Type B pancreatic cell (in vitro differentiated cells): ENCODE measurements at places on chromosomes 7 and 10. TPM values are rescaled to one million over a fixed set of nuclear protein-coding genes. Genes with fewer than 3 reads are reported as not detected.

DNA sequence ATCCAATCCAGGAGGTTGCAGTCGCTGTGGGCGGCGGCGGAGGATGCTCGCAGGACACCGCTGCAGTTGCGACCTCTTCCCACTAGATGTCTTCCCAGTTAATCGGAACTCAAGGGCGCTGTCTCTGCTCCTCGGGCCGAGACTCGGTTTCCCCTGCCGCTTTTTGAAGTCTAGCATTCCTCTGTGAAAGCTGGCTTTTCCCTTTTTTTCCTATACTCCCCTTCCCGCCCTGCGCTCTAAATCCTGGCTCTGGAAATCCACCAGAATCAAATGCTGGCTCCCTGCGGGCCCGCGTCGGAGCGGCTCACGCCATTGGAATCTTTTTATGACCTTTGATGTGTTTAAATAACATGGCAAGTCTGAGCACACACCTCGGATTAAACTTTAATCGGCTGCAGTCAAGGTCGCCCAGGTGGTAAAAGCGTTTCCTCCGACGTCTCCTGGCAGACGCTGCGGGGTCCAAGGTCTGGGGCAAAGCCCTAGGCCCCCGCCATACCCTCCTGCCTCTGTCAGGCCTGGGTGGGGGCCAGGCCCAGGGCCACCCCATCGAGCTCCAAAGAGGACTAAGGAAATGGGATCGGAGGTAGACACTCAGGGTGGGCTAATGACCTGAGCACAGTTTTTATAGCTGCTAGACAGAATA, 10.7 kb upstream of the HOXA13 start:
- no peaks in the 10 kb centered on the region for H3K36me3 ChIP-seq
- H3K27ac ChIP-seq = no peak overlapping the region
- H3K4me3 ChIP-seq = peak overlapping the region; percentile 78
- H3K4me1 ChIP-seq = peaks cover 10% of the 10 kb centered on the region
- DNase-seq = no peak
- H3K27me3 ChIP-seq = peaks cover 99% of the 10 kb centered on the region

- H3K27me3 ChIP-seq = peaks cover 47% of the 10 kb centered on the region
- no peak overlapping the region for H3K27ac ChIP-seq
- no peak overlapping the region for H3K4me3 ChIP-seq
- no peaks in the 10 kb centered on the region for H3K36me3 ChIP-seq
These were observed 57.4 kb downstream of the NEUROG3 start for GRCh38 chr10:69515699-69516259.

GRCh38 chr10:61066661-61067344, 122.8 kb upstream of the RHOBTB1 start:
- H3K27ac ChIP-seq = peak overlapping the region; percentile 0
- DNase-seq = no peak
- no peaks in the 10 kb centered on the region for H3K27me3 ChIP-seq
- no peaks in the 10 kb centered on the region for H3K36me3 ChIP-seq
- peaks cover 21% of the 10 kb centered on the region for H3K4me1 ChIP-seq

- DNase-seq = no peak
- H3K4me3 ChIP-seq = no peak overlapping the region
- H3K27me3 ChIP-seq = no peaks in the 10 kb centered on the region
- H3K36me3 ChIP-seq = peaks cover 73% of the 10 kb centered on the region
- H3K27ac ChIP-seq = no peak overlapping the region
These were observed 290.3 kb downstream of the TNS3 start for GRCh38 chr7:47291461-47292081.

- DNase-seq = no peak
- peaks cover 5% of the 10 kb centered on the region for H3K27me3 ChIP-seq
- no peak overlapping the region for H3K27ac ChIP-seq
- H3K4me1 ChIP-seq = peaks cover 5% of the 10 kb centered on the region
- no peak overlapping the region for H3K4me3 ChIP-seq
- H3K36me3 ChIP-seq = no peaks in the 10 kb centered on the region
These were observed 52.9 kb downstream of the CAMK2B start for GRCh38 chr7:44272456-44272855.

- peaks cover 3% of the 10 kb centered on the region for H3K27me3 ChIP-seq
- H3K4me3 ChIP-seq = no peak overlapping the region
- H3K4me1 ChIP-seq = no peaks in the 10 kb centered on the region
- no peak for DNase-seq
- H3K27ac ChIP-seq = no peak overlapping the region
- no peaks in the 10 kb centered on the region for H3K36me3 ChIP-seq
These were observed 45.9 kb downstream of the IL6 start for GRCh38 chr7:22772885-22773284.

- no peaks in the 10 kb centered on the region for H3K27me3 ChIP-seq
- no peak overlapping the region for H3K4me3 ChIP-seq
- no peaks in the 10 kb centered on the region for H3K36me3 ChIP-seq
- H3K4me1 ChIP-seq = peaks cover 7% of the 10 kb centered on the region
- peak; percentile 44 for DNase-seq
- no peak overlapping the region for H3K27ac ChIP-seq
These were observed 15.1 kb downstream of the ANTXRL start for GRCh38 chr10:46301721-46302479.

DNA sequence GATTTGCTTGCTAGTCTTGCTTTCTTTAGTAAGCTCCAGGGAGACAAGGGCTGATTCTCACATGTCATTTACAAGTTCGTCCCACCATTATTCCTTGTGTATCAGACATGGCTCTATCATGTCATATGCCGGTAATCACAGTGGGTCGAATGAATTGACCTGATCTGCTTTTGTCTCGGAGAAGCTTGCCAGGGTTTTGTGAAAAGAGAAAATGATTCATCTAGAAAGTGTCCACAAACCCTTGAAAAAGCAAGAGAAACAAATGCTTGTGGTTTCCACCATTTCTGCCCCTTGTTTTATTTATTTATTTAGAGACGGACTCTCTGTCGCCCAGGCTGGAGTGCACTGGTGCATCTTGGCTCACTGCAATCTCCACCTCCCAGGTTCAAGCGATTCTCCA, 278.5 kb downstream of the TCF7L2 start:
- DNase-seq = no peak
- no peak overlapping the region for H3K4me3 ChIP-seq
- H3K27ac ChIP-seq = no peak overlapping the region

GRCh38 chr7:73701357-73701995, 18.0 kb downstream of the STX1A start:
- H3K4me3 ChIP-seq = peak overlapping the region; percentile 28
- peaks cover 10% of the 10 kb centered on the region for H3K4me1 ChIP-seq
- H3K36me3 ChIP-seq = peaks cover 18% of the 10 kb centered on the region
- no peaks in the 10 kb centered on the region for H3K27me3 ChIP-seq

DNA sequence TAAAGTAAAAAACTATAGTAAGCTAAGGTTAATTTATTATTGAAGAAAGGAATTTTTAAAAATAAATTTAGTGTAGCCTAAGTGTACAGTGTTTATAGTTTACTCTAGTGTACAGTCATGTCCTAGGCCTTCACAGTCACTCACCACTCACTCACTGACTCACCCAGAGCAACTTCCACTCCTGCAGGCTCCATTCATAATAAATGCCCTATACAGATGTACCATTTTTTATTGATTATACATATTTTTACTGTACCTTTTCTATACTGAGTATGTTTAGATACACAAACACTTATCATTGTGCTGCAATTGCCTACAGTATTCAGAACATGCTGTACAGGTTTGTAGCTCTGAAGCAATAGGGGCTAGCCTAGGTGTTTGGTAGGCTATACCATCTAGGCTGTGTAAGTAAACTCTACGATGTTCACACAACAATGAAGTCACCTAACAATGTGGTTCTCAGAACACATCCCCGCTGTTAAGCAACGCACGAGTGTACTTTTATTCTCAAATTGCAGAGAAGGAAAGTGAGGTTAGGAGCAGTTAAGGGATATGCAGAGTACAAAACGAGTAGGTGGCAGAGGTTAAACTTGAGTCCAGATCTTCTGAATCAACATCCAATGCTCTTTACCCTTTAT, 38.9 kb upstream of the PLCE1 start:
- H3K4me1 ChIP-seq = peaks cover 5% of the 10 kb centered on the region
- no peaks in the 10 kb centered on the region for H3K27me3 ChIP-seq
- H3K36me3 ChIP-seq = no peaks in the 10 kb centered on the region
- H3K4me3 ChIP-seq = no peak overlapping the region

DNA sequence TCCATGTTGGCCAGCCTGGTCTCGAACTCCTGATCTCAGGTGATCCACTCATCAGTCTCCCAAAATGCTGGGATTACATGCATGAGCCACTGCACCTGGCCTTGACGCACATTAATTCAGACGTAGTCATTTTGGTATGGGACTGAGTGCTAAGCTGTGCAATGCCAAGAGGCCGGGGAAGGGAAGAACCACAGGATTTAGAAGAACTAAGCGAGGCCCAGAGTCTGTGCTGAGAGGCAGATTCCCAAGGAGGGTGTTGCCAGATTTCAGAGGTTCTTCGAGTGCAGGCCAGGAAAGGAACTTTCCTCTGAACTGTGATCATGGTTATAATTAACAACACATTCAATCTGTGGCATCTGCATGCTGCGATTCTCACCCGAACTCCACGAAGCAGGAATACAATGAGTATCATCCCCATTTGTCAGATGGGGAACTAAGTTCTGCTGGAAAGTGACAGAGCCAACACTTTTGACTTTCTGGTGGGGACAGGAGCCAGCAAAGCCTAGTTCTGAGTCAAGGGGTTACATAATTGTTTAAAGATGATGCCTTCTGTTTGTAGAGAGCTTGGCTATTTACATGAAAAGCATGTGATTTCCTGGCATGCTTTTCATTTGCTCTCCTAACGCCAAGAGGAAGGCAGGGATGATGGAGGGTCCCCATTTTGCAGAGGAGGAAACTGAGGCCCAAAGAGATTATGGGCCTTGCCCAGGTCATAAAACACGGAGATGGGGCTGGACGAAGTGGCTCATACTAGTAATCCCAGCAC, 6.2 kb upstream of the ZAN start:
- peaks cover 40% of the 10 kb centered on the region for H3K27me3 ChIP-seq
- DNase-seq = no peak
- H3K4me1 ChIP-seq = peaks cover 4% of the 10 kb centered on the region
- H3K36me3 ChIP-seq = no peaks in the 10 kb centered on the region
- H3K27ac ChIP-seq = no peak overlapping the region

GRCh38 chr7:29605671-29606070, 42.0 kb downstream of the PRR15 start:
- no peak overlapping the region for H3K4me3 ChIP-seq
- H3K27ac ChIP-seq = peak overlapping the region; percentile 90
- H3K4me1 ChIP-seq = peaks cover 26% of the 10 kb centered on the region
- H3K36me3 ChIP-seq = no peaks in the 10 kb centered on the region
- no peak for DNase-seq

DNA sequence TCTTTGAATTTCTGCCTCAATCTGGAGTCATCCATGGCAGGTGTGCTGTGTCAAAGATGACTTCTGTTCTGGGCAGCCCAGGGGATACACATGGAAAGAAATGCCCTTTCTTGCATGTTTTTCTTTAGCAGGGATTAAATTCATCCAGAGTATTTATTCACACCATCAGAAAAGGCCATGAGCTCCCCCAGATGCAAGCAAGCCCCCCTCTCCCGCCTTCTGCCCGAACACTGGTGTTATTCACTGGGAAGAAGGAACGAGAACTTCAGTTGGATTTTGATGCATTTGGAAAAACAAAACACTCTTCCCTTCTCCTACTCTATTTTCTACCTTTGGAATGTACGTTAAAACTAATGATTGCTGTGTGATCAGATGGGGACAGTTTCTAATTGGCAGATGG, 1.4 kb downstream of the PLPP4 start:
- H3K27me3 ChIP-seq = peaks cover 76% of the 10 kb centered on the region
- no peak overlapping the region for H3K27ac ChIP-seq
- H3K36me3 ChIP-seq = no peaks in the 10 kb centered on the region
- peak overlapping the region; percentile 83 for H3K4me3 ChIP-seq
- peaks cover 13% of the 10 kb centered on the region for H3K4me1 ChIP-seq

DNA sequence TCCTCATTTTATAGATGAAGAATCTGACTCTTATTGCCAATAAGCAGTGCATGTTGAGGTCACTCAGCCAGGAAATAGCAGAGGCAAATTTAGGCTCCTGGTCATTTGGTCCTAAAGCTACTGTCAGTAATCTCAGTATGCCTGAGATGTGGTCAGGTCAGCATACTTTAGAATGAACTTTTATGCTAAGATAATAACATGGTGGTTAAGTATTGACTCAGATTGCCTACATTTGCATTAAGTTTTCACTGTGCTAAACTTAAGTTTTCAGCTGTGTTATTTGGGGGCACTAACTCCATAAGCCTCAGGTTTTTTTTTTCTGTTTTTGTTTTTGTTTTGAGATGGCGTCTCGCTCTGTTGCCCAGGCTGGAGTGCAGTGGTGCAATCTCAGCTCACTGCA, 35.9 kb upstream of the CCSER2 start:
- no peak overlapping the region for H3K4me3 ChIP-seq
- no peaks in the 10 kb centered on the region for H3K4me1 ChIP-seq
- peaks cover 14% of the 10 kb centered on the region for H3K27me3 ChIP-seq
- no peak for DNase-seq
- no peaks in the 10 kb centered on the region for H3K36me3 ChIP-seq

DNA sequence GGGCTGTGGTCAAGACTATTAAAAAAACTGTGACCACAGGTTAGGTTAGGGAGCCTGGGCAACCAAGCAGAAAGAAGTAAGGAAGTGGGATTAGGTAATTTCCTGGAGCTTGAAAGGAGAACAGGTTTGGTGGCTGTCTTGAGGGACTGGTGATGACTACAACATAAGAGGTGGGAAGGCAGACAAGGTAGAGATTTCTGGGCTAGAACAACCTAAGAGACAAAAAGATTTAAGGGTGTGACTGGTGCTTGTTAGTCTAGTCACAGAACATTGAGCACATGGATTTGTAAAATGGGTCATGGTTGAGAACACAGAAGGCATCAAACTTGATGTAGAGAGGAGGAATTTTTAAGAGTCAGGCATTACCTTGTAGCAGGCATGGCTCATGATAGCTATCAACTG, 123.7 kb upstream of the ASAH2 start:
- H3K4me3 ChIP-seq = no peak overlapping the region
- H3K4me1 ChIP-seq = no peaks in the 10 kb centered on the region
- H3K27ac ChIP-seq = no peak overlapping the region
- no peaks in the 10 kb centered on the region for H3K36me3 ChIP-seq
- DNase-seq = no peak

DNA sequence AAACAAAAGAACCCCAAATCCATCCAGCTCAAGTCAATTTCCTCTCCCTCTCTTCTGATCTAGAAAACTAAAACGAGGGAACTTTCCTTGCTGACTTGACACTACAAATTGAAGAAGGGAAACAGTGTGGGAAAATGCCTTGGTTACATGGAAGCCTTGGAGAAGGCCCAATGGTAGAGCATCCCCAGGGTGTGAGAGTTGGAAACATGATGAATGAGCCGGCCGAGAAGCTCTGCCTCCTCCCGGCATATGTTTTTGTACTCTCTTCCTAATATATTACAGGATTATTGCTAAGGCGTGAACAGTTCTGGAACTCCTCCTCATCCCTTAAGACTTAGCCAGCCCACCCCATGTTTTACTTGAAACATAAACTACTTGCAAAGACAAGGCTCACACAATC, 618.2 kb upstream of the MGMT start:
- H3K4me3 ChIP-seq = no peak overlapping the region
- peaks cover 11% of the 10 kb centered on the region for H3K4me1 ChIP-seq
- H3K27me3 ChIP-seq = peaks cover 13% of the 10 kb centered on the region
- no peaks in the 10 kb centered on the region for H3K36me3 ChIP-seq

ACSM6 gene
- not detected in 2 replicates for total RNA-seq

SUFU gene
- 18.5 and 29.4 TPM in 2 replicates for total RNA-seq

RNF32 gene
- total RNA-seq = 1.4 and 2.6 TPM in 2 replicates

ABCB1 gene
- total RNA-seq = 31.3 and 65.7 TPM in 2 replicates

KIF11 gene
- 14.6 and 40.6 TPM in 2 replicates for total RNA-seq

NRG3 gene
- total RNA-seq = 1.0 and 6.1 TPM in 2 replicates

GIMAP5 gene
- not detected in 2 replicates for total RNA-seq

EVX1 gene
- 0.41 and 0.71 TPM in 2 replicates for total RNA-seq

SUN3 gene
- not detected in 2 replicates for total RNA-seq

CNNM1 gene
- 1.7 and 2.0 TPM in 2 replicates for total RNA-seq

VENTX gene
- not detected in 2 replicates for total RNA-seq

NKX1-2 gene
- 0.29 and 0.48 TPM in 2 replicates for total RNA-seq

AKR1C1 gene
- total RNA-seq = 14.5 and 18.6 TPM in 2 replicates

AKR1D1 gene
- 0.57 TPM in 1 of 2 replicates, not detected in the other for total RNA-seq
